Left renal pelvis (tissue), 4 donors: ENCODE measurements at places on chromosomes 6 and 20.

DNA sequence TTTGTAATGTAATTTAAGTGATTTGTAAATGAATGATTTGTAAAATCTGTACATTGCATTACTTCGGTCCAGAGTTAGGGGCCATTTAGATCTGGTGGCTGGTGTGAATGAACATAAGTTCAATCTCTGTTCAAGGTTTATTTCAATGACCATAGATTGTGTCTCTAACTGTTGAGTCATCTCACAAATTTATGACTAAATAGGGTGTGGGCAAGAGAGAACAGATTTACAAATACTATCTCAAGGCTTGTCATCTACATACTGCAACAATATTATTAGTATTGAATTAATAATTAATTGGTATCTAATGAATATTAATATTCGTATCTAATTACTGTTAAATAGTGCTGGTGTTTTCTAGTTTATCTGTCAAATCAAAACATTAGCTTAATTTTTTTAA is 115.3 kb upstream of the EDN1 start:
- DNase-seq: no peak

GRCh38 chr20:11124849-11125505 is 451.2 kb upstream of the JAG1 start:
- no peak for DNase-seq

DNA sequence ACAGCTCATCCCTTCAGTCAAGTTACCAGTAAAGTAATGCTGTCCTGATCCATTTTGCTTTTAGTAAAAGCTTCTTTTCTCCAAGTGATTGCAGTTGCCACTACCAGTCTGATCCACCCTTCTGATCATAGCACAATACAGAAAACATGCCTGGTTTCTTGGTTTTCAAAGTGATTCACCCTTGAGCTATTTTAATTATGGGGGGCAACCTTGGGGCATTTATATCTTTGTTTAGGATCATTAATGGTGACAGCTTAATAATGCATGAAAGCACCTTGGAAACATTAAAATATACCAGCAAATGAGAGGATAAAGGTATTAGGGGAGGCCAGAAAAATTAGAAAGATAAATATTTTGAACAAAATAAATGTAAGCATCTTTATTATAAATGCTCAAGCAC is 38.4 kb downstream of the LRRC1 start:
- no peak for DNase-seq

DNA sequence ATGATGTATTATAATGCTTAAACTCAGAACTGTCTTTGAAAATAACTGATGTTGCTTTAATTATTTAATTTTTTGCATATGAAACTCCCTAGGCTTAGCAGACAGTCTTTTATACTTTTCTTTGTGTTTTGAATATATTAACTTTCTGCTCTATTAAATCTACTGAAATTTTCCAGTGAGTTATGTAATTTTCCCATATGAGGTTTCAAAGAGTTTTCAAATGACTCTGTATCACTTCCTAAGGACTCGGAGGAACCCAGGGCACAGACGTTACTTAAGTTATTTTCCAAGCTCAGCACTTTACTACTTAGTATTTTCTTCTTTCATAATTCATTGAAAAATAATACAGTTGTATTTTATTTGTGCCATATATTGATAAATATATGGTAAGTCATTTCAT is 122.6 kb downstream of the HS3ST5 start:
- no peak for DNase-seq

DNA sequence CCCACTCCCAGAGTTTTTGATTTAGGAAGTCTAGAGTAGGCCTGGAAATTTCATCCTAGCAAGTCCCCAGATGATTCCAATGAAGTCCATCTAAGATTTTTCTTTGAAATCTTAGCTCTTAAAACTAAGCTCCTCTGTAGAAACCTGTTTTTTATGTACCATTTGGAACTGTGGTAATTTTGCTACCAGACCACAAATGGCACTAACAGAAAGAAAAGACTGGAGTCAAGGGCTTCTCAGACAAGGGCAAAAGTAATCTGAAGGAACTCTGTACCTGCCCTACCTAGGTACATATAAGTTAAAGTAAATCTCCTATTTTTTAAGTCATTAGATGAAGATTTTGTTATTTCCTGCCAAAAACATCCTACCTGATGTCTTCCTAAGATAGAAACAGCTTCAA is 155.0 kb upstream of the HTR1E start:
- no peak for DNase-seq

DNA sequence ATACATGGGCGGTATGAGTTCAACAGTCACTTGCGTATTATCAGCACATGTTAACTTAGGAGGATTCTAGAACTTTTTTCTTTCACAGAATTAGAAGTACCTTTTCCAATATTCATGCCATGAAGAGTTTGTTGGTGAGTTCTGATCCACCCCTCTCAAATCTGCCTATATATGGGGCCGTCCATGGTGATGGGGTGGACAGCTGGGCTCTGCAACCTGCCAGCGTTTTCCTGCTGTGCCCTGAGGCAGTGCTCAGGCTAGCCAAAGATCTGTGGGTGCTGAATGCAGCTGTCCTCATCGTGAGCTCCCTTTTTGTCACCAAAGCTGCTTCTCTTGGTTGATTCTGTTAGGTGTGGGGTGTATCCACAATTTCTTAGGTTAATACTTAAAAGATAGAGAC is 88.7 kb downstream of the THBS2 start:
- DNase-seq: no peak

DNA sequence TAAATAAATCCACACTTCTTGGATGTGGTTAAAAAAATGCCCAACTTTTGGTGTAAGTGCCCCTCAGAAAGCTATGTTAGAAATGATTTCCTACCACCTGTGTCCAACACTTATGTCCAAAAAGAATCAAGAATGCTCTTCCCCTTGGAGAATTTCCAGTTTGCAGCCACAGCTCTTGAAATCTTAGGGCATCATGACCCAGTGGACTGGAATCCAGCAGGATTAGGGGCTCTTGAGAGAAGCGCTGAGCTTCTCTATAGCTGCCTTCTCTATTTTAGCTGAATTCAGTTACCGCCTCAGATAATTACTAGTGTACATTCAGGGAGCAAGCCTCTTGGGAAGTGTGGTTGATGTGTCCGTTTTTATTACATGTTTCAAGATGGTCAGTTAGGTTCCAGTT is 2.5 kb downstream of the PHACTR1 start:
- no peak for DNase-seq

DNA sequence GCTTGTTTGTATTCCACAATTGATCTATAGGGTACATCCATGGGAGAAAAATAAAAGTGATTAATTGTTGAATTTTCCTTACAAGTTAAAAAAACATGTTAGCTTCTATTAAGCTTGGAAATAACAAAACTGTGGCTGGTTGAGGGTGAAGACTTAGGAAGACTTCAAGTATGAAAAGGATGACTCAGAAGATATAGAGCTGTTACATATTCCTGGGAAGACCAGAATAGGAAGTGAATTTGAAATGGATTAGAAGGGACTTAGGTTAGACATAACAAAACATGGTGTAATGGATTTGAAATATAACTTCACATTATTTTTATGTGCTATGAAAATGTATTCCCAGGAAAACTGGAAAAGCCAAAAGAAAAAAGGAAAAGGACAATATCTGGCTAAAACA is 732.2 kb downstream of the HDGFL1 start:
- no peak for DNase-seq

GRCh38 chr6:47631269-47631772 is 67.1 kb upstream of the ADGRF4 start:
- no peak for DNase-seq

GRCh38 chr20:38730167-38730988 is 6.1 kb downstream of the SLC32A1 start:
- DNase-seq: no peak

DNA sequence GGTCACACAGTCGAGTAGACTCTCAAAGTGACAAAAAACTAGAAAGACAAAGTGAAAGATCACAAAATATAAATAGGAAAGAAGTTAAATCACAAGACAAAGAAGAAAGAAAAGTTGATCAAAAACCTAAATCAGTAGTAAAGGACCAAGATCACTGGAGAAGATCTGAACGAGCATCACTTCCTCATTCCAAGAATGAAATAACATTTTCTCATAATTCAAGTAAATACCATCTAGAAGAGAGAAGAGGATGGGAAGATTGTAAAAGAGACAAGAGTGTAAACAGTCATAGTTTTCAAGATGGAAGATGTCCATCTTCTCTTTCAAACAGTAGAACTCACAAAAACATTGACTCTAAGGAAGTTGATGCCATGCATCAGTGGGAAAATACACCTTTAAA is 31.6 kb upstream of the GJA10 start:
- DNase-seq: no peak
